ENCODE measurements at places on chromosomes 1 and 21.

DNA sequence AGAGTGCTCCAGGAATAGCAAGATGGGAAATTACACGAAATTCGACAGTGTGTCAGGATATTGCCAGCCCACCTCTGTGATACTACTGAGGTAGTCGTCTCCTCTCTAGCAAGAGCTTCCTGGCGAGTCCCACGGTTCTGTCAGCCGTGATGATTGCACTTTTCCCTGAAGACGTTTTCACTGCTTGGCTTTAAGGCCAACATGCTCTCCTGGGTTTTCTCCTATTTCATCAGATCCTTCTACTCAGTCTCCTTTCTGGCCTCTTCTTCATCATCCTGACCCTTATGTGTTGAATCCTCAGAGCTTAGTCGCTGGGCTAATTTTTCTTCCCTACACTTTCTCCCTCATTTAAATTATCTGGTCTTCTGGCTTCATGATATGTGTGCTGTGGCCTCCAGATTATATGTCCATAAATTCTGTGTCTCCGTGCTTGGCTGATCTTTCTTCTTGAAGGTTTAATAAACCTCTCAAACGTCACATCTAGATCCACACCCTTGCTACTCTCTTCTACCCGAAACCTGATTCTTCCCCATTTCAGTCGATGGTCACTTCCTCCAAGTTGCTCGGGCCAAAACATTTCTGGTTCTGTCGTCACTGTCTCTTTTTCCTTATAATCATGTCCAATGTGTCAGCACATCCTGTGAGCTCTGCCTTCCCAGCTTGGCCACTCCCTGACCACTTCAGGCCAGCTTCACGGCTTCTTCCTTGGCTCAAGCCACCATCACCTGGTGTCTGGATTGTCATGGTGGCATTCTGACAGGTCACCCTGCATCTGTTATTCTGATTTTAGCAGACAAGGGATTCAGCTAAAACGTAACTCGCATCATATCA is 12.2 kb downstream of the OR2B11 start:
- no peak for DNase-seq

DNA sequence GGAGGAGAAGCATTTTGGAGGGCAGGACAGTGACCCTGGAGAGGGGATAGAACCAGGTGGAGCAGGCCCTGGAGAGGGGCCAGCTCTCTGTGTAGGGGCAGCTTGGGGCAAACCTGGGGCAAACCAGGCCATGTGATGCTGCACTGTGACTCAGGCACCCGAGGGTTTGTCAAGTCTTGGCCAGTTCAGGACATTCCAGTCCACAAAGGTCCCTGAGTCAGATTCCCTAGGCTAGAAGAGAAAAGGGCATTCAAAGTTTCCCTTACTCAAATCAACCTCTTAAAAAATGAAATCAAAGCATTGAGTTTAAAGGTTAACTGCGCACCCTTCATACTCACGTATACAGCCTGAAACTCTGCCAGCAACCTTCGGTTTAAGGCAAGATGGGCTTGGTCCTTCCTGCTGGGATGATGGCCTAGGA is 25.2 kb upstream of the PLA2G2C start:
- no peak for DNase-seq

DNA sequence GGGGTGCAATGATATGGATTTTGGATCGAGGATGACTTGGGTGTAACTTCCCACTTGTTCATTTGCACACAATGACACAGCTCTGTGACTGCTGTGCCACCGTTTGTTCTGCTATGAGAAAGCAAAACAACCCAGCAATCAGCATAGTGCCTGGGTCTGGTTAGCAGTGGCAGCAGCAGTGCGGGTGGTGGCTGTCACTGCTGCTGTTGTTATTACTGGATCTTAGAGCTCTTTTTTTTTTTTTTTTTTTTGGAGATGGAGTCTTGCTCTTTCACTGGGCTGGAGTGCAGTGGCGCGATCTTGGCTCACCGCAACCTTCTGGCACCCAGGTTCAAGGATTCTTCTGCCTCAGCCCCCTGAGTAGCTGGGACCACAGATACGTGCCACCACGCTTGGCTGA is 56.9 kb downstream of the TBCE start:
- no peak for DNase-seq

GRCh38 chr1:115239148-115239422 is 99.0 kb downstream of the NGF start:
- no peak for DNase-seq

DNA sequence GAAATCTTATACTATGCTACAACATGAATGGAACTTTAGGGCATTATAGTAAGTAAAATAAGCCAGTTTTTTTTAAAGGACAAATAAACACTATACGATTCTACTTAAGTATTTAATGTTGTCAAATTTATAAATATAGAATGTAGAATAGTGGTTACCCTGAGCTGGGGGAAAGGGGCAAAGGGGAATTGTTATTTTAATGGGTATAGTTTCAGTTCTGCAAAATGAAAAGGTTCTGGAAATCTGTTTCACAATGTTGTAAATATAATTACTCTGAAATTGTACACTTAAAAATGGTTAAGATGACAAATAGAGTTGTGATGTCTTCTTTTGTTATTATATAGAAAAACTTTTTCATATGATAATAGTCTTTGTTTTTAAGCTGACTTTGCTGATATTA is 366.3 kb downstream of the MRPL39 start:
- no peak for DNase-seq
